Brain (organoid and tissue), 16 donors: ENCODE measurements at places on chromosomes 2 and 18. TPM values are rescaled to one million over a fixed set of nuclear protein-coding genes. Genes with fewer than 3 reads are reported as not detected.

CIDEA gene
- polyA plus RNA-seq, result 1.5 TPM

CYTIP gene
- polyA plus RNA-seq, result 0.76 TPM

ALKAL2 gene
- polyA plus RNA-seq, result not detected

SPATS2L gene
- polyA plus RNA-seq, result 46.2 TPM

TBR1 gene
- 9.4 TPM for polyA plus RNA-seq

TMEM37 gene
- 1.9 TPM for polyA plus RNA-seq

HYCC2 gene
- polyA plus RNA-seq, result 3.0 TPM

MC5R gene
- not detected for polyA plus RNA-seq

SESTD1 gene
- 52.8 TPM for polyA plus RNA-seq

FBXO48 gene
- polyA plus RNA-seq, result 0.64 TPM

IFIH1 gene
- 2.9 TPM for polyA plus RNA-seq

UGT1A10 gene
- polyA plus RNA-seq, result not detected

C2orf92 gene
- polyA plus RNA-seq, result 2.0 TPM

C2orf15 gene
- 10.7 TPM for polyA plus RNA-seq

TUBA3D gene
- 0.36 TPM for polyA plus RNA-seq

UGT1A8 gene
- polyA plus RNA-seq, result not detected

DPP4 gene
- polyA plus RNA-seq, result 0.20 TPM

ZDBF2 gene
- polyA plus RNA-seq, result 1.1 TPM

ANKRD30BL gene
- polyA plus RNA-seq, result not detected

NUP35 gene
- polyA plus RNA-seq, result 10.4 TPM

DNAJB2 gene
- polyA plus RNA-seq, result 152 TPM

ZEB2 gene
- polyA plus RNA-seq, result 28.2 TPM

TSGA10 gene
- 4.8 TPM for polyA plus RNA-seq

MXD1 gene
- polyA plus RNA-seq, result 4.7 TPM

IL1RL1 gene
- polyA plus RNA-seq, result 1.7 TPM

TTC27 gene
- polyA plus RNA-seq, result 4.6 TPM

HOXD1 gene
- 2.1 TPM for polyA plus RNA-seq

CRACDL gene
- polyA plus RNA-seq, result 40.7 TPM

SLC20A1 gene
- polyA plus RNA-seq, result 32.6 TPM

C2orf78 gene
- polyA plus RNA-seq, result not detected

MSGN1 gene
- polyA plus RNA-seq, result not detected

REG1B gene
- not detected for polyA plus RNA-seq

EEF1B2 gene
- polyA plus RNA-seq, result 333 TPM

B3GNT2 gene
- 4.5 TPM for polyA plus RNA-seq

ADAM23 gene
- 6.0 TPM for polyA plus RNA-seq

FZD7 gene
- polyA plus RNA-seq, result 5.3 TPM

DHRS9 gene
- polyA plus RNA-seq, result 0.44 TPM

ASPRV1 gene
- polyA plus RNA-seq, result 4.1 TPM

MORN2 gene
- 33.5 TPM for polyA plus RNA-seq

STPG4 gene
- not detected for polyA plus RNA-seq

ARMC9 gene
- 11.3 TPM for polyA plus RNA-seq

CLHC1 gene
- polyA plus RNA-seq, result 1.5 TPM

RAMP1 gene
- 75.7 TPM for polyA plus RNA-seq

UCN gene
- polyA plus RNA-seq, result 0.93 TPM

ITPRIPL1 gene
- 5.4 TPM for polyA plus RNA-seq

OSGEPL1 gene
- 5.9 TPM for polyA plus RNA-seq

SAG gene
- not detected for polyA plus RNA-seq

TMEM182 gene
- polyA plus RNA-seq, result 3.1 TPM

BZW1 gene
- polyA plus RNA-seq, result 65.1 TPM

FSHR gene
- polyA plus RNA-seq, result not detected

TSPYL6 gene
- polyA plus RNA-seq, result not detected

GAD1 gene
- polyA plus RNA-seq, result 17.2 TPM

PDCD1 gene
- 0.20 TPM for polyA plus RNA-seq

REG3A gene
- not detected for polyA plus RNA-seq

SLC5A7 gene
- polyA plus RNA-seq, result not detected

CFC1 gene
- polyA plus RNA-seq, result 3.1 TPM

SDC1 gene
- polyA plus RNA-seq, result 17.5 TPM

SEPTIN10 gene
- polyA plus RNA-seq, result 19.4 TPM
